ENCODE measurements at places on chromosomes 7 and 10.
A peak's percentile ranks its signal among the peaks of the same experiment; 100 is the strongest.

- DNase-seq: no peak
Observed at GRCh38 chr7:105015390-105015965, 1.5 kb downstream of the KMT2E start.

DNA sequence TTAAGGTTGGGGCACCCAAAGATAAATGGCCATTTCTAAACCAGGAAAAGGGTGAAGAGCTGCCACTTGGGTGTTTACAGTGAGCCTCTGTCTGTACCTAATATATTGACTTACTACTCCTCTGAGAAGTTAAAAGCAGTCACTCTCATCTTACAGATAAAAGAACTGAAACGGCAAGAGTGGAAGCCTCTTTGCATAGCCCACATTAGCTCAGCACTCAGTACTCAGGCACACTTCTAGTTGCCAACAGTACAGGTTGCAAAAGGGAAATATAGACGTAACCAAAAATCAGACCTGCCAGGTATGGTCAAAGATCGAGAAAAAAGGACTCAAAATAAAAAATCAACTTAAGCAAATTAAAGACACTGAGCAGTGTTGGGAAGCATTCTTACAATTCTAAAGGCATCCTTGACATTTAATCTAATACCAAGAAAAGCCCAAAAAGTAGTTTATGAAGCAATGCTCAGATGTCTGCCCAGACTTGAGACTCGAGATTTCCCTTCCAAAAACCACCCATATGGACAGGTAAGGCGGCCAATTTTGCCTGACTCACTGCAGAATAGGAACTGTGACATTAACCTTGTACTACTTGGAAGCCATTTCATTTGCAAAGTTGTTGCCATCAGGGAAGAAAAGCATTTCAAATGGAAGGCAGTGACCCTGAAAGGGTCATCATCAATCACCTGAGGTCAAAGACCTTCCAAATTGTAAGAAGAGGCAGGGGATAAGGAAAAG lies 139.3 kb downstream of the SLC25A13 start:
- no peak for DNase-seq

DNA sequence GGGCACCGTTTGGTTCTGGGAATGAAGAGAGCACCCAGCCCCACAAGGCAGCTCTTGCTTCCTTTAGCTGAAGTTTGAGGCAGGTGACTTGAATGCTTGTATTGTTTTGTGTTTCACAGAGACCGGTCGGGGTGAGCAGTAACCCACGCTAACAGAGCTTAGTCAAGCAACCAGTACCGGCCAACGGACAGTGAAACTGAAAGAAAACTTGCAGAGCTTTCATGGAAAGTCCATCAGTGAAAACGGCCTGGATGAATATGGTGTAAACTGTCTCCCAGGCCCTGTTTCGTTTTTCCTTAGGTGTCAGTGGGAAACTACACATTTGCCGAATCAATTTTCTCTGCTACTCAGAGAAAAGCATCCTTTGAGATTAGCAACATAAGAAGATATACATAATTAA lies 101.1 kb downstream of the LYZL1 start:
- DNase-seq: no peak

DNA sequence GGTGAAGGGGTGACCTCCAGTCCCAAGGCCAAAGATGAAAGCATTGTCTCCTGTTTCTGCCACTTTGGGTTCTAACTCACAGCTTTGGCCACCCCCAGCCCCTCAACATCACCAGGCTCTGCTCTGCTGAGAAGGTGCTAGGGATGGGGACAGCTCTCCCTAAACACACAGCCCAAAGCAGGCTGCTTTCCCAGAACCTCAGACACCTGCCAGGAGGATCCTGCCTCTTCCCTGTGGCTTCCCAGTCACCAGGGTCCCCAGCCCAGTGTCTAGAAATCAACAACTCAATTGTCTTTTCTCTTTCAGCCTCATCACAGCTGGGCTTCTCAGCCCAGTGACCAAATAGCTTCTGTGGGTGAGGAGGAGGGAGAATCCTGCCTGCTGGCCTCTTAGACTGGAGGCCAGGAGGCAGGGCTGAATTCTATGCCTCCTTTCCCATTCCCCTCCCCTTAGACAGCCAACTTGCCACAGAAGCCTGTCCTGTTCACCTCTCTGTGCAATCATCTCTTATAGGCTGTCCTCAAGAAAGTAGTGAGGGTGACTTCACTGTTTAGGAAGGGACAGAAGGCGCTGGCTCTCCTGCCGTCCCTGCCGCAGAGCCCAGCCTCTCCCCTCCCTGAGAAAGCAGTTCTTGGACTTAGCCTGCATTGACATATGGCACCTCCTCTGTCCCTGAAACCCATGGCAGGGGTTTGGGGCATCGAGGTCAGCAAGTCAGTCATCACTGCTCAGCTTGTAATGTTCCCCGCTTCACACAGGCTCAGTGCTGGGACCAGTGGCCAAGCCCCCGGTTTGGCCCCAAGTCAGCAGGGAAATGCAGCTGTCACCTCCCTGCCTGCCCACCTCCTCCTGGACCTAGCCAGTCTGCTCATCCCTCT lies 3.7 kb downstream of the FGF8 start:
- no peak for DNase-seq

GRCh38 chr10:87674943-87675342 lies 15.3 kb downstream of the PAPSS2 start:
- no peak for DNase-seq

- DNase-seq: no peak
Observed at GRCh38 chr7:5350600-5351385, 68.0 kb downstream of the SLC29A4 start.

DNA sequence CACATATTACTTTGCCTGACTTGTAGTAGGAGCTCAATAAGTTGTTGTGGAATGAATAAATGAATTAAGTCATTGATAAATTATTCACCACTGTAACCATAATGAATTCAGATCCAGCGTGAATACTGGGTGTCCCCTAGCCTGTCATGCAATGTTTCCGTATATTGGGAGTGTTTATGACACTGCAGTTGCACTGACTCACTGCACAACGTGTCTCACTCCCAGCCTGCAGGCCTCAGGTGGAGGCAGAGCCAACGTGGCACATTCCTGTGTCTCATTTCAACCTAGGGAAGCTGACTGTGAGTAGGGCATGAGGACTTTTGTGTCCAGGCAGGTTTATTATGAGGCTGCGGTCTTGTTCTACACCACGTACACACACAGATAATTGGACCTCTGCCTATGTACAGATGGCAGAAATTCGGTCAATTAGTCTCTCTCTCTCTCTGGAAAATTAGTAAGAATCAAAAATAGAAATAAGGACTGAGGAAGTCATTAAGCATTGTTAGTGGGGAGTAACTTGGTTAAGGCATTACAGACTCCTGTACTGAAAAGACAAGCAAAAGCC lies 299.1 kb upstream of the IGFBP3 start:
- no peak for DNase-seq

DNA sequence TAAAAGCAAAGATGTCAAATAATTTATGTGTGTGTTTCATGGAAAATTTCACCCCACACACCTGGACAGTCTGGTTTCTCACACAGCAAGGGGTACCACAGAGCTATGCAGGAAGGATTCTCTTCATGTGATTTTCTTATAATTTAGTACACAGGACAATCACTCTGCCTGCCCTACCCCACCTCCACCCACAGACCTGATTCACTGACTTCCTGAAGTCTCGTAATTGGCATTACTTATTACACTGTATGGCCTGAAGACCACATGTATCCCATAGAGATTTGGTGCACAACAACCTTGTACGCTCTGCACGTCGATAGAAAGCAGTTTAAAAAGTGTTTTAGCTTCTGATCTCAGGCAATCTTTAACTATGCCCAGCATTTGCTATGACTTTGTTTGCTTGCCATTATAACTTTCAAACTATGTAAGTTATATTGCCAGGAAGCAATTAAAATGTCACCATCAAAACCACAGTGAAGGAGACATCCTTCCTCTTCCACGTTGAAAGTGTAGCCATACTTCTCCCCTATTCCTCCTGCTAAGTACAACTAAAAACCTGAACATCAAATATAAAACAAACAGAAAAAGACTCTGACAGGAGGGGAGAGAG lies 279.4 kb upstream of the IMMP2L start:
- DNase-seq: no peak

- DNase-seq: no peak
Observed at GRCh38 chr10:95755511-95756004, 405 bp upstream of the ENTPD1 start.

- DNase-seq: peak; percentile 27
Observed at GRCh38 chr7:150357270-150357669, 11.4 kb upstream of the REPIN1 start.

- DNase-seq: no peak
Observed at GRCh38 chr7:50663396-50664102, 98.3 kb upstream of the DDC start.

- DNase-seq: no peak
Observed at GRCh38 chr10:129049501-129049900, 417.5 kb upstream of the MGMT start.

- DNase-seq: no peak
Observed at GRCh38 chr10:129966889-129967578, 3.0 kb upstream of the EBF3 start.

GRCh38 chr10:103040418-103040817 lies 122.3 kb downstream of the CNNM2 start:
- no peak for DNase-seq

DNA sequence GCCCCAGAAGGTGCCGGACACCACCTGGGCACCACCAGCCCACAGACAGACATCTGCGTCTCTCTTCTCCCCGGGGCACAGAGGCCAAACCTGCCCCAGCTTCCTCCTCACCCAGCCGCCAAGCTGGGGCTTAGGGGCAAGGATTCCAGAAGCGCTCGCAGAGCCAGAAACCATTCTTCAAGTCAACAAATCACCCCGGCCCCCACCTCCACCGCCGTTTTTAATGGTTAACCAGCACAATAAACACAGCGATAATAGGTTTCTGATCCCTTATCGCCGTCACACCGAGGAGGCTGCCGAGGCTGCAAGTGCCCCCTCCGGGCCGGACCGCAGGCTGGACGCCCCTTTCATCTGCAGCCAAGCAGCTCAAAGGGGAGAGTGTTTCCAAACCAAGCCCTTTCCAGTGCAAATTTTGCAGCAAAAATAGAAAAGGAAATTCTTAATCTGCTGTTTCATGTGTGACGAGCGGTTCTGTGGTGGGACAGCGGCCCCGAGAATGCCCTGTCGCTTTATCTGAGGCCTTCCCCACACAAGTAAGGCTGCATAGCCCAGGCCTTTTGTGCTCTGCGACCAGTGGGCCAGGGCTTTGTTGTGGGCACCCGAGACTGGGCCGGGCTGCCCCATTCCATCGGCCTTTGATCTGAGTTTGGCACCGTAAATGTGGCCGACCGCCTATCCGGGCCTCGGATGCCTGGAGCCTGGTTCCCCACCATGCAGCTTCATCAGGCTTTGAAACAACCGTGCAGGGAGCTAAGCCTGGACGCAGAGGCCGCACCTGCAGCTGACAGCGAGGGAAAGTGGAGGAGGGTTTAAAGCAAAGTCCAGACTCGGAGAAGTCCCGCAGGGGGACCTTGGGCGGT lies 83.2 kb downstream of the FOXL3 start:
- DNase-seq: no peak

DNA sequence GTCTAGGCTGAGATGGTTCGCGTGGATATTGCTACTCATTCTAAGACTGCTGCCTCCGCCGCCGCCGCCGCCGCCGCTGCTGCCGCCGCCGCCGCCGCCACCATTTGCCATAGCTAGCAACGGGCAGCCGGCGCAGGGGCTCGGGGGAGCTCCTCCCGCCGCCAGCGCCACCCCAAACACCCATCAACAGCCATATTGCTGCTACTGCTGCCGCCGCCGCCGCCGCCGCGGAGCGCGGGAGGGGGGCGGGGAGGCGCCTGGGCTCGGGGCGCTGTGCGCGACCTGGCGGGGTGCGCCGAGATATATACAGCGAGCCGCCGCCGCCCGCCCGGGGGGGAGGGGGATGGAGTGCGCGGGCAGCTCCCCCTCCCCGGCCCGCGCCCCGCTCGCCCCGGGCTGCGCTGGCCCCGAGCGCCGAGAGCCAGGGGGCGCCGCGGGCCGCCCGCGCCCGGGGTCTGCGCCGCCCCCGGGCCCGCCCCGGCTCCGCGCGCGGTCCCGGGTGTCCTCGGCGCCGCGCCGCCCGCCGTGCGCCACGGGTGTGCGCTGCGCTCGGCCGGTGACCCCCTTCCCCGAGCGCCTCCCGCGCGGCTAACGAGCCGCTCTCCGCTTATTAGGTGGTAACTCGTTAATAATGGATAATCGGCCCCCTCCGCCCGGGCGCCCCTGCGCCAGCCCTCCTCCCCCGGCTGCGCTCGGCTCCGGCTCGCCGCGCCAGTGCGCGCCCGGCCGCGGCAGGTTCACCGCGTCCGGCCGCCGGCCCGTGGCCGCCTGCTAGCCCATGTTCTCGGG lies at the start of gene KCNMA1:
Gene KCNMA1, minus strand, starts transcription at position 277 of the 789 bp plus-strand sequence.
- no peak for DNase-seq

DNA sequence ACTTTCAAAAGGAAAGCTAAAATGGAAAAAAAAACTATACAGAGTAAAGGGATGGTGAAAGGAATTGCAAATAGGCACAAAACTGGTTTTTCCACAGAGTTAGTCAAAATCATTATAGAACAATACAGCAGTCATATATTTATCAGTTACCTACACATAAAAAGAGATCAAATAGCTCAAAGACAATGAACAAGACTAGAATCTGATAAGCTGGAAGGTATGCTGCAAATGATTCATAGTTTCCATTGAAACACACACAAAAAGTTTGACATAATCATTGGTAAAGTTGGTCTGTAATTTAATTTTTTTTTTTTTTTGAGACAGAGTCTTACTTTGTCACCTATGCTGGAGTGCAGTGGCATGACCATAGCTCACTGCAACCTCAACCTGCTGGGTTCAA lies 92.4 kb upstream of the SGCE start:
- no peak for DNase-seq

DNA sequence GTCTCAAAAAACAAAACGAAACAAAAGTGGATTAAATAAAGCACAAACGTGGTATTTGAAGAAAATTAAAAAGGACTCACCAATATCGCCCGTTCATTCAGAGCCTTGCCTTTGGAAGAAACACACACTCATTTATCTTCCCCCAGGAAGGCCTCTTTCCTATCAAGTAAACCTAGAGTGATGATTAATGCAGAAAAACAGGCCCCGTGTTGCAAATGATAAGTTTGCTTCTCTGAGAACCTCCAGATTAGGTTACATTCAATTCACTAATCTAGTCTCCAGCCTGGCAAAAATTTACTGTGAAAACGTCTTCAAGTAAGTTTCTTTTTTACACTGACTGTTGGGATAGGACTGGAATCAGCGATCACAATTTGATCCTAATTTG lies 78.0 kb upstream of the C1GALT1 start:
- DNase-seq: no peak

- no peak for DNase-seq
Observed at GRCh38 chr10:126097558-126098225, 201.3 kb downstream of the FANK1 start.

GRCh38 chr10:65618126-65618525 lies 1307.7 kb upstream of the LRRTM3 start:
- no peak for DNase-seq

Data from stimulated activated effector memory CD8-positive, alpha-beta T cell treated with anti-CD3 and anti-CD28 coated beads, Interleukin-12 subunit alpha, Interleukin-12 subunit beta, amount 100 ng/mL, for 72 hours (primary cell).